T-helper 9 cell (primary cell): ENCODE measurements at places on chromosomes 5 and 9.

- DNase-seq: peak; percentile 1
Measured at GRCh38 chr5:675111-675870, 17.9 kb downstream of the TPPP start.

DNA sequence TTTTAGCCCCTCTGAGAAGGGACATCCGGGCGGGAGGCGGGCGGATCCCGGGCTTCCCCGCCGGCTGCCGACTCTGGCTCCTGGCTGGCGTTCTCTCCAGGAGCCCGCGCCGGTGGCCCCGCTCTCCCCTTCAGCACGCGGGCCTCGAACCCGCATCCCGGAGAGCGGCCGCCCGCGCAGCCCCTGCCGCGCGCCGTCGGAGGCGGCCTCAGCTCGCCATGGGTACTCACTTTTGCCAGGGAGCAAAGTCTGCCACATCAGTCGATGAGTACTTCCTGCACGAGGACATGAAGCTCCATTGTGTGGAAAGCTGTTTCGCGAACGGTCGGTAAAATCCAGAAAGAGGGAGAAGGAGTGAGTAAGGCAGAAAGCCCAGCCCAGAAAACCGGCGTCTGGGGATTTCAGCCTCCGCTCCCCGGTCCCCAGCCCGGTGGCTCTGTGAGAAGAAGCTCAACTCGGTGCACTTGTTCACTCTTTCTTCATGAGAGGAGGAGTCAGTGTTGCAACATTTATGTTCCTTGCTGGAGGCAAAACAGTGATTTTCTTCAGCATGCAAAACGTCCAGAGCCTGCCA, at the start of gene PRLR:
PRLR (minus strand) TSS at position 450 of the 574 bp plus-strand sequence. CDS start 140,867 bp downstream, outside the sequence.
- DNase-seq: no peak

DNA sequence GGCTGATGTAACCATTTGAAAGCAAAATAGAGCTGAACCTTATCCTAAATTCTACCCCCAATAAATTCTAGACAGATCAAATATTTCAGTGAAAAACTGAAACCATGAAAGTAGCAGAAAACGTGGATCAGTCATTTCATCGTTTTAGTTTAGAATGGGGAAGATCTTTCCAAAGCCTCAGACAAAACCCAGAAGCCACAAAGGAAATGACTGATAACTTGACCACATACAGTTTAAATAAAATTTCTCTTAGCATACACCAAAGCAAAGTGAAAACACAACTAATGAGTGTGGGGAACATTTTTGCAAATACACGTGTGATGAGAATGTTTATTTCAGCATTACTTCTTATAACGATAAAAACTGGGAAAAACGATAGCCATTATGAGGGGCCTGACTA, 284.8 kb downstream of the ADGRV1 start:
- no peak for DNase-seq

- DNase-seq: no peak
Measured at GRCh38 chr5:164335837-164336236, 830.4 kb downstream of the MAT2B start.

DNA sequence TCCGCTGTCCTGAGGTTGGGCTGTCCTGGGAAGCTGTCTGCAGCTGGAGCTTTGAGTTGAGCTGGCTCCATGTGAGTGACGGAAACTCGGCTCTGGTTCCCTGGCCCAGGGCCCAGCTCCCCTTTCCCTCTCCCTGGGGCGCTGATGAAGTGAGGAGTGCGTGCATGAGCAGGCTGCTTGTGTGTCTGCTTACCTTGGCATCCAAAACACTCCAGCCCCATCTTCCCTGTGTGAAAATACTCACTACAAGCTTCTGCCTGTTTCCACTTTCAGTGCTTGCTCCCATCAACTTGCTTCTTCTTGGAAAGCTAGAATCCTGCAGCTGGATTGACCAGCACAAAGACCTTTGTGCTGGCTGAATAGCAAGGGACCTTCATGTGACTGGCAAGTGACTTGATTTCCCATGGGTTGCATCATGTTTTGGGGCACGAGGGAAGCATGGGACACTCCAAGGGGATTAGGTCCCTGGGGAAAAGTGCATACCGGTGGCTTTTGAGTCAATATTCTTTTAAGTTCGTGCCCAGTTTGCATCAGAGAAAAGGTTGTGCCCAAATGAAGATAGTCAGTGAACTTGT, 198.1 kb downstream of the GADD45G start:
- no peak for DNase-seq

DNA sequence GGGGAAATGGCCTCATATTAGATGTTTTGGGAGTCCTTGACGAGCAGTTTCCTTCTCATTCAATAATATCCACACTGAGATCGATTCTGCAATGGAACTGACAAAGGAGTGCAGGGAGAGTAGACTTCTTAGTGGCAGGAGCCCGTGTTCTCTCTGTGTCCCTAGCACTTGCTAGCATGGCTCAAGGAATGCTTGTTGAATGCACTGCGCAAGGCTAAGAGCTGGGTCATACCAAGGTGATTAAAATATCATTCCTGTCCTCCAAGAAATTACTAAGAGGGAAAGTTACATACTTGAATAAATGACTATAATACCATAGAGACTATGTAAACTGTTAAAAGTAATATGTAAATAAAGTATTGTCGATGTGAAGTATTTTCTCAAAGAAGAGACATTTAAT, 630.1 kb downstream of the IRX1 start:
- no peak for DNase-seq

GRCh38 chr9:16303506-16303905, 567.0 kb downstream of the BNC2 start:
- no peak for DNase-seq

DNA sequence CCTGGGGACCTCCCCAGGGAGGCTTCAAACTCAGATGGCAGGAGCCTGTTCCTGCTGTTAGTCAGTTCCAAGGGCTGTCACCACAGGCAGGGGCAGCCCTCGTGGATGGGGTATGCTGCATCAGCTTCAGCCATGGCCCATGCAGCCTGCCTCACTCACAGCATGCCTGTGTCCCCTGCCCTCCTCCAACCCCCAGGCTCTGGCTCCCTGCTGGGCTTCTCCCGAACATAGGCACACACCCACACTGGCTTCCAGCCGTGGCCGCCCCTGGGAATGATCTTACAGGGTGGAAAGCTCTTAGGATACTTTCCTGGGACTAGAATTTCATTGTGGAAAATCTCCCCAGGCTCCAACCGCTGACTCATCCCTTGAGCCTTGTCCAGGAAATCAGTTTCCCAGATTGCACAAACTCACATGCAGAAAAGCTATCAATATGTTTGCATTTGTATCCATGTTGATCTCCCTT, 163.8 kb downstream of the SEC61B start:
- no peak for DNase-seq

DNA sequence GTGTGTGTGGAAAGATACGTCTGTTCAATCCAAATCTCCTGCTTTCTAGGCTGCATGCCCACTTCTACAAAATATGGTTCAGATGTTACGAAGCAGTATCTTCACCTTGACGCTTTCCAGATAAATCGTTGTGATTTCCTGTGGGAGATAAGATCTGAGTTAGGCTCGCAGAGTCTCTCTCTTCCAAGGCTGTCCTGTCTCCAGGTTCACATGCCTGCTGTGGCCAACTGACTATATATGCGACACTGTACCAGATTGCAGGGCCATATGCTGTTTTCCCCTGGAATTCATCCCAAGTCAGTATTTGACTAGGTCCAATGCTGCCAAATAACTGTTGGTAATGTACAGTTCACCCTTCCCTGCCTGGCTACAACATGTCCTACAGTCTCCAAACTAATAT, 47.9 kb downstream of the TMEM252 start:
- no peak for DNase-seq

GRCh38 chr9:134393582-134394280, 67.5 kb downstream of the RXRA start:
- DNase-seq: no peak

- DNase-seq: no peak
Measured at GRCh38 chr9:8364026-8364752, 564.6 kb upstream of the DMAC1 start.

DNA sequence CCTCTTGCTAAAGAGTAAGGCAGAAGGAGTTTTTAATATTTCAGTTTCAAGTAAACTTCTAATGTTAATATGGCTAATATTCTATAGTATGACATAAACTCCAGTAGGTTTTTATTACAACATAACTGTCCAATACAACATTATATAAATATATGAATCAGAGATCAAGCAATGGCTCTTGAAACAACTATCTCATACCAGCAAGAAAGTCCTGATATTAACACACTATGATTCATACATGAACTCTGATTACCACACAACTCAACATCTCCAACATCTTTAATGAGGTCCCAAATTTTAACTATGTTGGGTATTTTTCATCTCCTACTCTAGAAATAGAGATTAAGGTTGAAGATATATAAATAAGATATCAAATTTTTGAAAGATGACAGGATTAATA, 878.3 kb downstream of the TLE1 start:
- no peak for DNase-seq

DNA sequence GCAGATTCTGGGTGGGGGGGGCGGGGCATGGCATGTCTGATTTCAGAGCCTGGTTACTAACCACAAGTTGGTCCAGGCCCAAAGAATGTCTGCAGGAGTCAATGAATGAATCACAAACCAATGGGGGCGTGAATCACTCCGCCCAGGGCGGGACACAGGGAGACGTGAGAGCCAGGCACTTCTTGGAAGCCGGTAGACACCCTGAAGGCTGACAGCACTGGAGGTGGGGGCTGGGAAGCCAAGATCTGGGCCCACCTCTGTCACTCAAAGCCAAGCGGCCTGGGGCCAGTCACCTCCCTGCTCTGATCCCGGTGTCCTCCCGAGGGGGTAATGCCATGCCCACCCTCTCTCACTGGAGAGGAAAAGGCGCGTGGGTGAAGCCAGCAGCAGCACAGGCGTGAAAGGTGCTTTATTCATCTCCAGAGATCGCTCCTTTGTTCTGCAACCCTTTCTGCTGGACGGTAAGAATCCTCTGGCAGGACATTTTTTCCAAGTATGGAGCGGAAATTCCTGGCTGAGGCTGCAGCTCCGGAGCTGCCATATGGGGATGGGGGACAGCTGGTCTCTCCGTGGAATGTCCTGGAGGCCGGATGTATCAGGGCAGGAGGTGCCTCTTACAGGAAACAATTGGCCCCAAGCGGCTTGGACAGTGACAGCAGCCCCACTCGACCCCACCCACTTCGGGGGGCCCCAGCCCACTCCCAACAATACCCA, 85.0 kb downstream of the STK10 start:
- no peak for DNase-seq

DNA sequence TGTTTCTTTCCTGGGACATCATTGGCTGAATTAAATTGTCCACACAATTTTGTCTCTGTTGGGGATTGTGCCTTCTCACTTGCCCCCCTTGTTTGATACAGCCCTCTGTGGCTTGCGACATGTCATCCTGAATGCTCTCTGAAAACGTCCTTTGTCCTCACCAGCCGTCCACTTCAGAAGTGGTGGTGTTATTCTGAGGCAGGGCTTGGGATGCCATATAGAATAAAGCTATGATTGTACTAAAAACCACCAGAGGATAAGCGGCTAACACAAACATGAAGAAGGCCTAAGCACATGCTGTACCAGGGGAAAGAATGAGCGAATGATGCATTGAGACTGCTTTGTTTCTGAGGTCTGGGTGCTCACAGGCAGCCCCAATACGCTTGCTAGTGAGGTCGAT, 3.5 kb upstream of the SNX30 start:
- DNase-seq: no peak

DNA sequence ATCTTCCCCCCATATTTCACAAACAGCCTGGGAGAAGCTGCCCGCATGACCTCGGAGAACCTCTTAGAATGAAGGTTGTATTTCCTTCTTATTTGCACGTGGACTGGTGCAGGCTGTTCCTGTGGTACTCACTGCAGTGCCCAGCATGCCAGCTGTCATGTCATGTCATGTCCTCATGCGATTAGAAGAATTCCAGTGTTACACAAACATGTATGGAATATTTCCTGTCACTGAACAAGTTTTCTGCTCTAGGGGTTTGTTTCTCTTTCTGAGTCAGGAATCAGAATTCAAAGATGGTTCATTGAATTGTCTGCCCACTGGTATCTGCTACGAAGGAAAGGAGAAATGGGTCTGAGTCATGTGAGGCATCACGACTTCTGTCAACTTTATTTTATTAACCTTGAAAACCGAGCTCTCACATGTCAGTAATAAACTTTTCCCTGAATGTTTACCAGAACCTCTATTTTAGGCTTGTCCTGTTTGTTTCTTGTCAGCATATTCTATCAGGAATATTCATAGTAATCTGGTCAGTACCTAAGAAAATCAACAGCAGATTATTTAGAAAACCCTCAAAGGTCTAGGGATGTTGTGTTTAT, 415.6 kb downstream of the GADD45G start:
- DNase-seq: no peak

GRCh38 chr9:88533951-88534455, 975 bp upstream of the NXNL2 start:
- no peak for DNase-seq

- DNase-seq: no peak
Measured at GRCh38 chr5:181044093-181044599, 4.1 kb downstream of the BTNL9 start.

DNA sequence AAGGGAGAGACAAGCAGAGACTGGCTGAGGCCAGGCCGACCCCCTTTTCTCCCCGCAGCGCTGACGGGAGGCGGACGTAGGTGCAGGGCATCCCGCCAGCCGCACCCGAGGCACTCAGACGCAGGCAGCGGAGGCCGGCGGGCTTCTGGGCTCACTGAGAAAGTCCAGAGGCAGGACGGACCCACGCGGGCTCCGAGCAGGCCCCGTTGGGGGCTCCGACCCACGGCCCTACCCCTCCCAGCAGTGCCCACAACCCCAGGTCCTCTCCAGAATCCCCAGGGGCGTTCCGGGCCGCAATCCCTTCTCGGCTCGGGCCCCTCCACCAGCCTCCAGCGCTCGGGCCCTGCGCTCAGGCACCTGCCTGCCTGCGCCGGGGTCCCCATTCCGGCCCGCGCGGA, 543 bp downstream of the MTMR12 start:
- DNase-seq: peak; percentile 26

DNA sequence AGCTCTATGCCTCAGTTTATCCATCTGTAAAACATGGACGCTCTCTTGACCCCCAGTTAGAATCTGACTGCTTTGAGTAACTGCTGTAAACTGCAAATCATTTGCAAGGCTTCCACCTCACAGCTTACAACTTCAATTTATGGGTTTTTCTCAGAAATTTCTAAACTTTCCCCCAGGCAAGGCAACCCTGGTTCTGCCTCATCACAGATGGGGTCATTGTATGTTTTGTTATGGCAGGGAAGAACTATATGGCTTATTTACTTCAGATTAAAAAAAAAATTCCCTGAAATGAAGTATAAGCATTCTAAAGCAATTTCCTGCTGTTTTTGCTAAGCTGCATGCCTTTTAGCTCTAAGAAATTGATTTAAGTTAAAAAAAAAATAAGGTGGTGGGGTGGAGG, 60.0 kb downstream of the TMEM215 start:
- DNase-seq: no peak
